HEK293T (cell line): ENCODE measurements at places on chromosomes 1 and 21.
A peak's percentile ranks its signal among the peaks of the same experiment; 100 is the strongest.

- DNase-seq: no peak
Measured at GRCh38 chr1:115976921-115977498, 697 bp downstream of the SLC22A15 start.

DNA sequence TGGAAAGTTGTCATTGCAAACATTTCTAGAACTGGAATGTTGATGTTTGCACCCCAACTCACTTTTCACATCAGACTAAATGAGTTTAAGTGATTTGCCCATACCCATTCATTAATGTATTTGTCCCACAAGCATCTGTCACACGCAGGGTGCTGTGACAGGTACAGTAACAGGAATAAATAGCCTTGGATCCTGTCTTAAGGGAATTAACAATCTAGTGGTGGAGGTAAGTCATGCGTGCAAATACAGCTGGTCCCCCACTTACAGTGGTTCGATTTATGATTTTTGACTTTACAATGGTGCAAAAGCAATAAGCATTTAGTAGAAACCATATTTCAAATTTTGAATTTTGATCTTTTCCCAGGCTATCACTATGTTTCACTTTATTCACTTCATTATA, 17.5 kb upstream of the PRDM2 start:
- DNase-seq: no peak

DNA sequence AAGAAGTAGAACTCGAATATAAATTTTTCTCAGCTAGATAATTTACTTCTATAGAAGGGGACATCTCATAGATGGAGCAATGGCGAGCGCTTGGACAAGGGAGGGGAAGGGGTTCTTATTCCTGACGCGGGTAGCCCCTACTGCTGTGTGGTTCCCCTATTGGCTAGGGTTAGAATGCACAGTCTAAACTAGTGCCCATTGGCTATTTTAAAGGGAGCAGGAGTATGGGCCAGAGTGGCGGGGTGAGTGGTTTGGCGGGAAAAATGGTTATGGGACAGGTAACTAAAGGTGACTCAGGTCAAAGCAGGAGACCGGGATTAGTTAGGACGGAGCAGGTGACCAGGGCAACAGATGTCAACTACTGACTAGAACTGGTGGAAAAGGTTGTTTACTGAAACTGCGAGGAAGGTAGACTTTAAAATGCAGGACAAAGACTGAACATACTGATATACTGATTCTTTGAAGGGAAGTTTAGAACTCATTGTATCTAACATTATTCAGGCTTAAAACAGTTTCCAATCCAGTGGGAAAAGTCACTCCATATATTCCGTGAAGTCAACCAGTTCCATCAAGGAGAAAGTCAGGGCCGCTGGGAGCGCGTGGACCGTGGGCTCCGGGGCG, 940 bp upstream of the ATAD3A start:
- no peak for DNase-seq

DNA sequence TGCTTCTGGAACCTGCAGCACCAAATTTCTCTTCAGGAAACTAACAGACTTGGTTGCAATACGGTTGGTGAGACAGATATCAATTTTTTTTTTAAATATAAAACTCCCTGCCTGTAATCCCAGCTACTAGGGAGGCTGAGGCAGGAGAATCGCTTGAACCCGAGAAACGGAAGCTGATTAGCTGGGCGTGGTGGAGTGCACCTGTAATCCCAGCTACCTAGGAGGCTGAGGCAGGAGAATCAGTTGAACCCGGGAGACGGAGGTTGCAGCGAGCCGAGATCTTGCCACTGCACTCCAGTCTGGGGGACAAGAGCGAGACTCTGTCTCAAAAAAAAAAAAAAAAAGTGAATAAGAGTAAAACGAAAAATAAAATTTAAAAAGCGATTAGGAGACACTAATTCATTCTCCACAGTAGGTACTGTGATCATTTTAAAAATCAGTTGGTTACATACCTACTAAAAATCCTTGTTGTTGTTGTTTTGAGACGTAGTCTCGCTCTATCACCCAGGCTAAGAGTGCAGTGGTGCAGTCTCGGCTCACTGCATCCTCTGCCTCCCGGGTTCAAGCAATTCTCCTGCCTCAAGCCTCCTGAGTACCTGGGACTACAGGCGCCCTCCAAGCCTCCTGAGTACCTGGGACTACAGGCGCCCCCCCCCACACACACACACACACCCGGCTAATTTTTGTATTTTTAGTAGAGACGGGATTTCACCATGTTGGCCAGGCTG, 796 bp upstream of the RBM8A start:
- no peak for DNase-seq

- no peak for DNase-seq
Measured at GRCh38 chr1:37477946-37478345, 3.6 kb downstream of the ZC3H12A start.

DNA sequence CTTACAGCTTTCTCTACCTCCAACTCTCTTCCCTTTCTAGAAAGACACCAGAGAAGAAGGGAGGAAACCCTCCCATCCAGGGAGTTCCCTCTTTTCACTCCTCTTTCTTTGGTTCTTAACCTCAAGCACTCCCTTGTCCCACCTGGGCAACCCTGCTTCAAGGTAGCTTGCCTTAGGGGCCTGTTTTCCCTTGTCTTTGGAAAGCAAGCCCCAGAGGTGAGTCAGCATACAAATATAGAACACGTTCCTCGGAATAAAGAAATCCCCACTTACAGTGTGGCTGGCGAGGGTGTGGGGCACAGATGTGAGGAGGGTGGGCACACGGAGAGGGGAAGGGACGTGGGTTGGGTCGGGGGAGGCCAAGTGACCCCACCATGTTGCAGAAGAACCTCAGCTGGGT, 26.1 kb upstream of the KCNE2 start:
- no peak for DNase-seq

DNA sequence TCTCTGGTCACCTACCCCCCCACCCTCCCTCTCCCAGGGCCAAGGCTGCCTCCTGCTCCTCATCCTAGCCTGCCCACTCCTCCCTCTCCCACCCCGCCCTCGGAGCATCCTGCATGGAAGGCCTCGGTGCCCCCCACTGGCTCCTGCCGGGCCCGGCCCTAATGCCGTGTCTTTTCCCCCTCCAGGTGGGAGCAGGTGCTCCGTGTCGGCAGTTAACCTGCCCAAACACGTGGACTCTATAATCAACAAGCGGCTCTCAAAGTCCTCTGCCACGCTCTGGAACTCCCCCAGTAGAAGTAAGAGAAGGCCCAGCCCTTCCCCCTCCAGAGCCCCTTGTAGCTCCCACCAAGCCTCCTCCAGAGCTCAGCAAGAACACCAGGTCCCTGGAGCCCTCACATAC, 18.8 kb downstream of the MAP7D1 start:
- DNase-seq: no peak

DNA sequence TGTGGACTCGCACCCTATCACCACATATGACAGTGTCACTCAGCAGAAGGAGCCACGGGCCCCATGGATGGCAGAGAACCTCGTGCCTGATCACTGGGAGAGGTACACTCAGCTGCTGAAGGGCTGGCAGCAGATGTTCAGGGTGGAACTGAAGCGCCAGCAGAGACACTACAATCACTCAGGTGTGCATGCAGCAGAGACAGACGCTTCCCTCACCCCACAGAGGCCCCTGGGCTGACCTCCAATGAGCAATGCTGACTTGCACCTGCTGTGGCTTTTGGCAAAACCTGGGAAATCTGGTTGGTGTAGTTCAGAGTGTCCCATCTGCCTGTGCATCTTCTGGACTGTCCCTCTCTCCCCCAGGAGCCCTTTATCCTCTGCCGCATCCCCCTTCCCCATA, 51.9 kb downstream of the KIAA1614 start:
- no peak for DNase-seq

DNA sequence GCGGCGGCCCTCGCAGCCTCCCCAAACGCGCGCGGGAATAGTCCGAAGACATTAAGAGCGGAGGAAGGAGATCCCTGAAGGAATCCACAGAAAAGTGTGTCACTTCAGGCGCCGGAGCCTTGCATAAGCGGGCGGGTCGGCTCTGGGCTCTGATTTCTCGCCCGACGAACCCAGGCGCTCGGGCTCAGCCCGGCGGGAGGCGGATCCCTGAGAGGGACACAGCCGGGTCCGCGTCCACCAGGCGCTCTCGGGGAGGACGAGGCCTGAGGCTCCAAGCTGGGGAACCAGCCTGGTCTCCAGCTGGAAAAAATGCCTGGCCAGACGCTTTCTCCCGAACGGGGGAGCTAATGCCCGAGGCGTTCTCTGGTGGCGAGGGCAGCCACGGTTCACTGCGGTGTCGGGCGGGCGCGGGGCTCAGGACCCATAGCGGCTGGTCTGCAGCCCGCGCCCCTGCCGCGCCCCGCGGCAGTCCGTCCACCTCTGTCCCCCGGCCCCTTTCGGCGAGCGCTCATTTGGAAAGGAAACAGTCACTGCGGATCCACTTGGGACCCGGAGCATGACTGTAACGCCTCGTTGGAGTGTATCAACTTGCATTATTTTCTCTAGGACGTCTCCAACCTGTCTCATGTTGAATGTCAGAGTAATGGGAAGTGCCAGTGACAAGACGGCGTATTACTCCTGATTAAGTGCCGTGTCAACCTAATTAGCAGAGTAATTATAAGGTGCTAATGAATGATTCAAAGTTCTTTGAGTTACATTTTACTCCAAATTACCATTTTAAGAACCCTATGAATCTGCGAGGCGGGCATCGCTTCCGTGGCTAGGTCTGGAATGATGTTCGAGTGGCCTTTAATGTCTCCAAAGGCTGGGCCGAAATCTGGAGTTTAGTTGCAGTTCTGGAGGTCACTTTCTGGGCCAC, 1.6 kb upstream of the BARHL2 start:
- peak; percentile 42 for DNase-seq

DNA sequence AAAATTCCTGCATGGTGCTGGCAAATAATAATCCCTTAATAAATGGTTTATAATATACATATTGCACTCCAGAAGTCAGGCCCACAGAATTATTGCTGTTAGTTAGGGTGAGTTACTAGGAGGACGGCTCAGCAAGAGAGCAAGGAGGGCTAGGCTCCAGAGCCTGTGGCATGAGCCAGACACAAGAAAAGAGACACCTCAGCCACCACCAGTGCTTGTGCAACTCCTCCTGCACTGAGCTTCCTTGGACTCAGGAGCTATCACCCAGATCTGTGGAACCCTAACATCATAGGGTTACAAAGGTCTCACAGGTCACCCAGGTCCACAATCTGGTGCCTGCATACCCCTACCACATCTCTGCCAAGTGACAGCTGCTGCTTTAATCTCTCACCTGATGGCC, 12.8 kb upstream of the LRRC8D start:
- DNase-seq: no peak

DNA sequence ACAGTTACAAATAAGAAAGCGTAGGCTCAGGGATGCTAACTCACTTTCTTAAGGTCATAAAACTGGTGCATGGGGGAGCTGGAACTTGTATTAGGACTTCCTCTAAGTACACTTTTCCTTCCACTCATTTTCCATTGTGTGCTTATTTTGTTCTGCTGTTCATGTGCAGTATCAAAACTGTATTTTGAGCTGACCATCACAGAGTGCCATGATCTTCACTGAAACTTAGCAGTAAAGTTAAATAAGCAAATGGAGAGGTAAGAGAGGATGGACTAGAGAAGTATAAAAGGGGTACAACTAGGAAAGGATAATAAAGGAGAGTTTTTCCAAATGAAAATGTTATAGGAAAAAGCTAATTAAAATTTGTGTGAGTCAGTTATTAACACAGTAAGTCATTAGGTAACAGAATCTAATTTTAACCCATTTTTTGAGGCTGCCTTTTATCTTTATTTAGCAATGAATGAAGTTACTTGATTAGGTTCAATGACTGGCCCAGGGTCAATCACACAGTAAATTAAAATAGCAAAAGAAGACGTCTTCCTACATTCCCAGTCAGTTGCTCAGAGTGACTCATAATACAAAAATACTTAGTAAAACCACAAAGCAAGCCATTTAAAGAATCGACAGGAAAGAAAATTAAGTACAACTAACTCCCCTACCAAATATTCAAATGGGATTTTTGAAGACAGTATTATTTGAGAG, 165.8 kb upstream of the C1orf105 start:
- no peak for DNase-seq

GRCh38 chr1:211732293-211732980, 57.0 kb upstream of the NEK2 start:
- no peak for DNase-seq

- DNase-seq: no peak
Measured at GRCh38 chr1:157961805-157962762, 31.4 kb upstream of the KIRREL1 start.

- DNase-seq: peak; percentile 81
Measured at GRCh38 chr1:11893907-11894251, 32.3 kb downstream of the KIAA2013 start.

GRCh38 chr1:24216276-24217074, 29.4 kb upstream of the IFNLR1 start:
- DNase-seq: no peak

- no peak for DNase-seq
Measured at GRCh38 chr1:178530502-178530901, 17.6 kb downstream of the TEX35 start.

- peak; percentile 69 for DNase-seq
Measured at GRCh38 chr21:30408782-30409494, 13.1 kb downstream of the KRTAP13-1 start.

DNA sequence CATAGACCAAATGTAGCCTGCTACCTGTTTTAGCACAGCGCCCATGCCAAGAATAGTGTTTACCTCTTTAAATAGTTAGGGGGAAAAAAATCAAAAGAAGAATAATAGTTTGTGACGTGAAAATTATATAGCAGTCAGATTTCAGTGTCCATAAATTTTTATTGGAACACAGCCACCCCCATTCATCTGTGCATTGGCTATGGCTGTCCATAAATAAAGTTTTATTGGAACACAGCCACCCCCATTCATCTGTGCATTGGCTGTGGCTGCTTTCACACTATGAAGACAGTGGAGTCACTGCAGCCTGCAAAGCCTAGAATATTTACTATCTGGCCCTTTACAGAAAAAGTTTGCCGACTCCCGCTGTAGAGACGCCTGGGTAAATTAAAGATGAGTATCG, 20.9 kb downstream of the EPHX1 start:
- no peak for DNase-seq

GRCh38 chr1:183498342-183498991, 26.2 kb downstream of the SMG7 start:
- DNase-seq: no peak

DNA sequence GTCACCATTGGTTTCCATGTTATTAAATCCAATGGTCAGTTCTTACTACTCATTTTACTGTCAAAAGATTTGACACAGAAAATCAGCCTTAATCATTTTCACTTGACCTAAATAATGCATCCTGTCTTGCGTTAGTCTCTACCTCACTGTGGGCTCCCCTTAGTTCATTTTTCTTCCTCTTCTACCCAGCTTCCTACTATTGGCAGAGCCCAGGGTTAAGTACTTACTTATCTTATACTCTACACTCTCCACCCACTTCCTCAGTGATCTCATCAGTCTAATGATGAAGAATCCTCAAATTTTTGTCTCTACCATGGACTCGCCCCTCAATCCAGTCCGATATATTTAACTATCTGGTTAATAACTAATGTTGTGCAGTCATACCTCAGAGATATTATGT, 735.9 kb downstream of the KCNT2 start:
- DNase-seq: no peak
